ENCODE measurements at places on chromosomes 1 and 21. TPM values are rescaled to one million over a fixed set of nuclear protein-coding genes. Genes with fewer than 3 reads are reported as not detected.

SPRR2G gene
- total RNA-seq: not detected

CLEC20A gene
- total RNA-seq: not detected

LCE1A gene
- not detected for total RNA-seq

WDR64 gene
- total RNA-seq: 0.66 TPM

DNA sequence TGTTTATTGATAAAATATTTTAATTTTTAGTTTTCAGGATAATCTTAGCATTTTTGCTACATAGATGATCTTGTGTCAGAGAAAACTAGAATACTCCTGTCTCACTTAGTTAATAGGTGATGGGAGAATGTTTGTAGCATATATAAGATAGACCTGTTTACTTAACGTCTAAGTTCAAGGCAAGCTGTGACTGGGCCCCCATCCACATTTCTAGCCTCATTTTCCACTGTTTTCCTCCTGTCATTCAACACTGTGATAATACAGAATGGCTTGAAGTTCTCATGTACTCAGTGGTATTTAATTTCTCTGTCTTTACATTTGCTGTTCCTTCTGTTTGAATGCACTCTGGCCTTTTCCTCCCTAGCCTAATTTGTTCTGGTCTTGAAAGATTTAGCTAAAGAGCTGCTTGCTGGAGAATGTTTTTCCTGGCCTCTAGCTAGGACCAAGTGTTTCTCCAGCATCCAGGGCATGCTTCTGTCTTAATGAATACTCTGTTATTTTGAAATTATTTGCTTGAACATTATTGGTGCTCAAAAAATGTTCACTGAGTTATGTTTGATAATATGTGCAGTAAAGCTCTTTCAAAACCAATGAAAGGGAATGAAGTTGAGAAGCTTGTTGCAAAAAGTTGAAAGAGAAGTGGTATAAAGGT is 37.3 kb downstream of the USP25 start:
- H3K4me1 ChIP-seq: no peaks in the 10 kb centered on the region
- no peaks in the 10 kb centered on the region for H3K27me3 ChIP-seq
- H3K27ac ChIP-seq: no peak overlapping the region
- H3K4me3 ChIP-seq: no peak overlapping the region

DNA sequence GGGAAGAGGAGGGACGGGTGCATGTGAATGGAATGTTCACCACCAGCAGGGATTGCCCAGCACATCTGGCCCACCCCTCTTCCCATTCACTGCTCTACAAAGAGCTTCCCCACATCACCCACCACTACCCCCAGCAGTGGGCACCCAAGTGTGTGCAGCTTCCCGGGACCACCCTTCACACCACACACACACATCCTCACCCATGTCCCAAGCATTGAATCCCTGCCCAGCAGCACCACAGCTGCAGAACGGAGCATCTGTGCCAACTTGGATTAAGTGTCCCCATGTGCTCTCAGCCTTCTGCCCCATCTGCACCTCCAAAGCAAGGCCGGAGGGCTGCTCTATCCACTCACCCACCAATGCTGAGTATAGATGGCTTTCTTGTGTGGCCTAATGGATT is 141.4 kb downstream of the PSMG1 start:
- no peaks in the 10 kb centered on the region for H3K4me1 ChIP-seq
- H3K4me3 ChIP-seq: no peak overlapping the region
- no peak overlapping the region for H3K27ac ChIP-seq
- no peaks in the 10 kb centered on the region for H3K36me3 ChIP-seq

DNA sequence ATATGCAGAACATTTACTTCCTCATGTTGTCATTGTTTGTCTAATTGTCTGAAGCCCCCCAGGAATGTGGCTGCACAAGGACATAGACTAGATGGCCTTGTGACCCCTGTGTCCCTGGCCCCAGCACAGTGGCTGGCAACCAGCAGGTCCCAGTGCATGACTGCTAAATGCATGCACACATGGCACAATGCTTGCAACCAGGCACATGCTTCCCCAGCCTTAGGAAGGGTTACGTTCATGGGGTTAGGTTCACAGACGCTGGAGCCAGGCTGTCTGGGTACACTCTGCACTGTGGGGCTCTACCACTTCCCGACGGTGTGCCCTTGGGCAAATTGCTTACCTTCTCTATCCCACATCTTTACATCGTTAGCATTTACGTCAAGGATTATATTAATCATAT is 21.2 kb upstream of the CLIC6 start:
- H3K36me3 ChIP-seq: no peaks in the 10 kb centered on the region
- H3K27me3 ChIP-seq: no peaks in the 10 kb centered on the region

DNA sequence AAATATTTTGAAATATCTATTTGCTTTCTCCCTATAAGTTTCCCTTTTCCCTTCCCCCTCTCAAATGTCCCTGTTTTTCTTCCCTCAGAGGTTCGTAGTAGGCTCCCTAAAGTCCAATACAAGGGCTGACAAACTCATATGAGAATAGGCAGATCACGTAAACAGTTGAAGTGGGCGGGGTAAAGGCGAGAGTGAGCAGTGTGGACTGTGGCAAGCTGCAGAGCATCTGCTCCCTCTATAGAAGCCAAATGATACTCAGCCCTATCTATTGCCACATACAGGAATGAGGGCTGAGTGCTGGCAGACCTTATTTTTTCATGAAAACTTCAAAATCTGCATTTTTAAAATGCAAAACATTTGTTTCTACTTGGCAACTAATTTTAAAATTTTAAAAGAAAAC is 26.3 kb downstream of the PRDX6 start:
- no peak for DNase-seq
- no peak overlapping the region for H3K4me3 ChIP-seq
- no peaks in the 10 kb centered on the region for H3K4me1 ChIP-seq
- H3K27me3 ChIP-seq: no peaks in the 10 kb centered on the region

DNA sequence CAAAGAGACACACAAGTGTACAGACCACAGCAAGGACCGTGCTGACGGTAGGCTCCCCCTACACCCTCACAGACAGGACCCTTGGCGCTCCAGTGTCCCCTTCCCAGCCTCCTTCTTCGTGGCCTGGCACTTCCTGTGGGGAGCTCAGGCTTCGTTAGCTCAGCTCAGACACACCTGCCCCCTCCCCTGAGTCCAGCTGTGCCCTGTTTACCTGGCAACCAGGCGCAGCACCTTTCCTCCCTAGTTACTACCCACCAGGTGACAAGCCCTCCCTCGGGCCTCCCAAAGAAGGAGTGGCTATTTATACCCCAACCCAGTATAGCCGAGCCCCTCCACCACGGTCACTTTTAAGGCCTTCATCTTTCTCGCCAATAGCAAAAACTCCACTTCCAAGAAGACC is 4.7 kb downstream of the CELF3 start:
- H3K27me3 ChIP-seq: peaks cover 6% of the 10 kb centered on the region
- no peaks in the 10 kb centered on the region for H3K36me3 ChIP-seq
- no peaks in the 10 kb centered on the region for H3K4me1 ChIP-seq
- no peak overlapping the region for H3K27ac ChIP-seq
- no peak overlapping the region for H3K4me3 ChIP-seq
- DNase-seq: no peak

GRCh38 chr1:12141163-12141850 is 25.5 kb upstream of the TNFRSF1B start:
- H3K36me3 ChIP-seq: no peaks in the 10 kb centered on the region
- H3K27me3 ChIP-seq: no peaks in the 10 kb centered on the region
- H3K27ac ChIP-seq: no peak overlapping the region
- H3K4me3 ChIP-seq: no peak overlapping the region
- DNase-seq: no peak

GRCh38 chr1:36805979-36806640 is 228.2 kb downstream of the GRIK3 start:
- no peaks in the 10 kb centered on the region for H3K27me3 ChIP-seq
- H3K36me3 ChIP-seq: no peaks in the 10 kb centered on the region
- H3K27ac ChIP-seq: no peak overlapping the region
- H3K4me3 ChIP-seq: no peak overlapping the region
- H3K4me1 ChIP-seq: no peaks in the 10 kb centered on the region

DNA sequence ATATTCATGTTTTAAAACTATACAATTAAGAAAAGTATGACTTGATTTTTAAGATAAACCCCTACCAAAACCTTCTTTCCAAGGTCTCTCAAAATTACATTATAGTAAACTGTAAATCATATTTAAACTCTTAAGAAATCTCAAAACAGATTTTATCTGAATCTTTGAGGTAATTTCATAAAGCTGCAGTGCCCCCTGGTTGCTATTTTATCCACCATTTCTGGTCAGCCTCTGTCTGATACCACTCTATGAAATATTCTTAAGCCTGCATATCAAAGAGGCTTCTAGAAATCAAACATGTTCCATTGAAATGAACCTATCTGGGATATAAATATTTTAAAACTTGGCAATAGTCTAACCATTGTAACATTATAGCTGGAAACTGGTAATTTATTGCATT is 317.3 kb downstream of the COL11A1 start:
- H3K36me3 ChIP-seq: no peaks in the 10 kb centered on the region
- H3K4me1 ChIP-seq: no peaks in the 10 kb centered on the region
- DNase-seq: no peak
- H3K4me3 ChIP-seq: no peak overlapping the region

GRCh38 chr1:67676287-67676686 is 8.7 kb upstream of the GADD45A start:
- H3K27me3 ChIP-seq: no peaks in the 10 kb centered on the region
- no peak for DNase-seq

- H3K4me3 ChIP-seq: no peak overlapping the region
- H3K27me3 ChIP-seq: no peaks in the 10 kb centered on the region
- H3K27ac ChIP-seq: no peak overlapping the region
These were observed 310.0 kb downstream of the PBX1 start for GRCh38 chr1:164868990-164869389.

- H3K4me1 ChIP-seq: peaks cover 17% of the 10 kb centered on the region
- H3K27me3 ChIP-seq: peaks cover 17% of the 10 kb centered on the region
- H3K4me3 ChIP-seq: peak within 1 kb of the TSS; percentile 47
- no peak for DNase-seq
- H3K27ac ChIP-seq: no peak within 1 kb of the TSS
- no peaks in the 10 kb centered on the region for H3K36me3 ChIP-seq
These were observed at the start of gene BLACAT1 for GRCh38 chr1:205455581-205456382. TSS of gene BLACAT1 (minus strand) at chr1:205456045.

DNA sequence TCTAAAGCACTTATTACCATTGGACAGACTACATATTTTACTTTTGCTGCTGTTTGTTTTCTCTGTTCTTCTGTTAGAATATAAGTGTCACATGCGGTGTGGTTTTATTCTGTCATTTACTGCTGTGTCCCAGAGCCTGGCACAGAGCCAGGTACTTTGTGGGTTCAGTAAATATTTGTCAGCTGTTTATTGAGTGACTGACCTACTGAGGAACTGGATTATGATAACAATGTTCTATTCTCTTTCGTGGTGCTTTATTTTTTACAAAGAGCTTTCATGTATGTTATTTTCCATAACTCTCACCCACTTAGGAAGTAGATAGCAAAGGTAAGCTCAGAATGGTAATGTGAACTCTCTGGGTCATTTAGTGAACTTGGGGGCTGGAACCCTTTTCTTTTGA is 118.8 kb downstream of the RWDD3 start:
- H3K4me1 ChIP-seq: no peaks in the 10 kb centered on the region
- H3K36me3 ChIP-seq: no peaks in the 10 kb centered on the region
- no peaks in the 10 kb centered on the region for H3K27me3 ChIP-seq
- no peak overlapping the region for H3K4me3 ChIP-seq
- H3K27ac ChIP-seq: no peak overlapping the region
- DNase-seq: no peak

GRCh38 chr1:47918257-47918867 is 78.8 kb downstream of the TRABD2B start:
- no peaks in the 10 kb centered on the region for H3K27me3 ChIP-seq
- H3K27ac ChIP-seq: no peak overlapping the region
- no peaks in the 10 kb centered on the region for H3K36me3 ChIP-seq
- no peak for DNase-seq
- H3K4me1 ChIP-seq: no peaks in the 10 kb centered on the region

DNA sequence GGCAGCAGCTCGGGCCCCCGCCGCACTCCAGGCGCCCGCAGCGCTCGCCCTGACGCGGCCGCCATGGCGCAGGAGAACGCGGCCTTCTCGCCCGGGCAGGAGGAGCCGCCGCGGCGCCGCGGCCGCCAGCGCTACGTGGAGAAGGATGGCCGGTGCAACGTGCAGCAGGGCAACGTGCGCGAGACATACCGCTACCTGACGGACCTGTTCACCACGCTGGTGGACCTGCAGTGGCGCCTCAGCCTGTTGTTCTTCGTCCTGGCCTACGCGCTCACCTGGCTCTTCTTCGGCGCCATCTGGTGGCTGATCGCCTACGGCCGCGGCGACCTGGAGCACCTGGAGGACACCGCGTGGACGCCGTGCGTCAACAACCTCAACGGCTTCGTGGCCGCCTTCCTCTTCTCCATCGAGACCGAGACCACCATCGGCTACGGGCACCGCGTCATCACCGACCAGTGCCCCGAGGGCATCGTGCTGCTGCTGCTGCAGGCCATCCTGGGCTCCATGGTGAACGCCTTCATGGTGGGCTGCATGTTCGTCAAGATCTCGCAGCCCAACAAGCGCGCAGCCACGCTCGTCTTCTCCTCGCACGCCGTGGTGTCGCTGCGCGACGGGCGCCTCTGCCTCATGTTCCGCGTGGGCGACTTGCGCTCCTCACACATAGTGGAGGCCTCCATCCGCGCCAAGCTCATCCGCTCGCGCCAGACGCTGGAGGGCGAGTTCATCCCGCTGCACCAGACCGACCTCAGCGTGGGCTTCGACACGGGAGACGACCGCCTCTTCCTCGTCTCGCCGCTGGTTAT is 2.8 kb downstream of the KCNJ9 start:
- DNase-seq: peak; percentile 73
- H3K27me3 ChIP-seq: peaks cover 13% of the 10 kb centered on the region
- H3K27ac ChIP-seq: no peak overlapping the region
- H3K4me1 ChIP-seq: no peaks in the 10 kb centered on the region
- H3K36me3 ChIP-seq: peaks cover 26% of the 10 kb centered on the region

DNA sequence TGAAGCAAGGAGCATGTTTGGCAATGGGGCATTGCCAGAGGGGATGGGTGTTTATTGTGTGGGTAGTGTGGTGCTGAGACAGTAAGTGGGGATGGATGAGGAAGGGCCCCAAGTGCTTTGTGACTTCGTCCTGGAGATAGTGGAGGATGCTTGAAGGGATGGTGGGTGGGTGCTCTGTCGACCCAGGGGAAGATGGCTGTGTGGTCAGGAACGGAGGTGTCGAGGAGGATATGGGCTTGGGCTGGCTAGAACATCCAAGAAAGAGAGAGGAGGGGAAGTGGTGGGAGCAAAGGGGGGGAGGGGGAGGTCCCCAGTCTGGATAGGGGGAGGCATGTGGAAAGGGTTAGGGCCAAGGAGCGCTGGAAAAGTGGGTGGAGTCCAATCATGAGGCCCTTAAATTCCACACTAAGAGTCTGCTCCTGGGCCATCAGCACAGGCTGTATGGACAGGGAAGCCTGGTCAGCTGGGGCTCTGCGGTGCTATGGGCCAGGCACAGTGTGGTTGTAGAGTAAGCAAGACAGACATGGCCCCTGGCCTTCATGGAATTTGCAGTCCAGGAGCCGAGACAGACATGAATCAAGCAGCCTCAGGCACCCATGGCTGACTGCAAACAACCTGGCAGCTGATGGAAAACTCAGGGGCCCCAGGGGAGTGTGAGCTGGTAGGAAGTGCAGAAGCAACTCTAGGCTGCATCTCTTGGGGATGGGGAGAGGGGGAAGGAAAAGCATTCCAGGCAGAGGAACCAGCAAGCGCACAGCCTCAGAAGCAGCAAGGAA is 36.3 kb downstream of the EDN2 start:
- no peak for DNase-seq
- no peak overlapping the region for H3K4me3 ChIP-seq
- no peaks in the 10 kb centered on the region for H3K27me3 ChIP-seq
- H3K27ac ChIP-seq: no peak overlapping the region

GRCh38 chr21:34078915-34079314 is 5.5 kb downstream of the MRPS6 start:
- DNase-seq: no peak
- H3K36me3 ChIP-seq: no peaks in the 10 kb centered on the region
- peak overlapping the region; percentile 14 for H3K27ac ChIP-seq
- H3K4me1 ChIP-seq: peaks cover 71% of the 10 kb centered on the region
- H3K27me3 ChIP-seq: no peaks in the 10 kb centered on the region
